Stimulated activated CD4-positive, alpha-beta T cell treated with anti-CD3 and anti-CD28 coated beads, Interleukin-15, amount 100 ng/mL, for 1 hour (primary cell): ENCODE measurements at places on chromosomes 3 and 15.

GRCh38 chr3:124299831-124300230 lies 307.9 kb upstream of the ROPN1 start:
- no peak for DNase-seq

DNA sequence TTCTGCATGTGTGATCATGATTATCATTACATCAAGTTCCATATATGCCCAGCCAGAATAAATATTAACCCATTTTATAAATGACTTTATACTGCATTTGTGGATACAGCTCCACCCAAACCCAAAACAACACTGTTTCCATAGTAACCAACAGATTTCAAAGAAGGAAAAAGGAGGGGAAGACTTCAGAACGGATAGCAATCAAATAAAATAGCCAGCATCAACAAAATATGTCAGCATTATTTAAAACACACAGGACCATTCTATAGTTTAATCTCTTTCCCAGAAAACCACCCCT lies 114.4 kb downstream of the FOXP1 start:
- no peak for DNase-seq

- DNase-seq: peak; percentile 10
Measured at GRCh38 chr3:51434746-51435327, 43.8 kb downstream of the RBM15B start.

DNA sequence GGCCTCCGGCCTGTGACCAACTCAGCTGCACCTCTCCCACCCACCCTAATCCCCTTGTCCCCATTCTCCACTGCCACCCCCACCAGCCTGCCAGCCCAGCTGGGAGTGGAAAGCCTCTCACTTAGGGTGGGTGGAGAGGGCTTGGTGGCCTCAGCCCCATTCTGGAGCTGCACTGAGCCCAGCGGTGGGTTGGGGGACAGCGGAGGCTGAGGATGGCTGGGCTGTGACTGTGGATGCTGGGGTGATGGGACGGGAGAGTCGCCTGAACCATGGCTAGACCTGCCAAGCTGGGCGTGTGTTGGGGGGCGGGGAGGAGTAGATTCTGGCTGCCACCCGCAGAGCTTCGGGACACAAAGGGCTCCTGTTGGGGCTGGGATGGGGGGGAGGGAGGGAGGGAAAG lies 1.8 kb downstream of the CLCN2 start:
- DNase-seq: no peak

DNA sequence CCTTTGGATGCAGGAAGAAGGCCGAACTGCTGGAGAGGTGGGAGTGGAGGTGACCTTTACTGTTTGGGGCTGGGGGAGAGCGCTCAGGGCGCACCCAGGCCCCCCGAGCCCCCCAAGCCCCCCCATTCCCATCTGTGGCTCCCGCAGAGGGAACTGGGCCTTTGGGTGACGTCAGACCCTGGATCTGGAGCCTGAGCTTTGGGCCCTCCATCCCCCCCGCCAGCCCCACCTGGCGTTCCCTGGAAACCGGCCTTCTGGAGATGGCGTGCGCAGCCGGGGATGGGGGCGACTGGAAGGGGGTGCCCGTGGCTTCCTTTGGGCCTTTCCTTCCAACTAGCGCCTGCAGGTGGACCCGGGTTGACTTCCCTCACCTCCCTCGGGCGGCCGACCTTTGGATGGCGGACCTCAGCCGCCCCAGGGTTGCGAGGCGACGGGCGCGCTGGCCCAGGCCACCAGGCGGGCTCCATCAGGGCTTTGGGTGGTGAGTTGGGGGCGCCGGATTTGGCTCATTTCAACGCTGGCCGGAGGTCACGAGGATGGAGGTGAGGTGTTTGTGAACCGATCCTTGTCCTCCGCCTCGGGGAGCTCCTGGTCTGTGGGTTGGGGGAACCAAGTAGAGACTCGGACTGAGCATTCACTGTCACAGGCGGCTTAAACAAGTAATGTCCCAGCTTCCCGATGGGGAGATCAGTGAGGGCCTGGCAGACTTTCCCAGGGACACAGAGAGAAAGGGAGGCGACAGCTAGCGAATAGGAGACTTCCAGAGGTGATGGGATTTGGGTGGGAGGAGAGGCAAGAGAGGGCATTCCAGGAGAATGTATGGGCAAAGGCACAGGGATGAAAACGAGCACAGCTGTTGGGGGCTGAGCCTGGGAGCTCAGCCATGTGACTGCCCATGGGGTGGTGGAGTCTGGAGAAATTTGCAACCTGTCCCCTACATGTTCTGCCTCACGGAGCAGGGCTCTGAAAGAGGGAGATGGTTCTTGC lies 709 bp downstream of the SCAMP5 start:
- DNase-seq: no peak

DNA sequence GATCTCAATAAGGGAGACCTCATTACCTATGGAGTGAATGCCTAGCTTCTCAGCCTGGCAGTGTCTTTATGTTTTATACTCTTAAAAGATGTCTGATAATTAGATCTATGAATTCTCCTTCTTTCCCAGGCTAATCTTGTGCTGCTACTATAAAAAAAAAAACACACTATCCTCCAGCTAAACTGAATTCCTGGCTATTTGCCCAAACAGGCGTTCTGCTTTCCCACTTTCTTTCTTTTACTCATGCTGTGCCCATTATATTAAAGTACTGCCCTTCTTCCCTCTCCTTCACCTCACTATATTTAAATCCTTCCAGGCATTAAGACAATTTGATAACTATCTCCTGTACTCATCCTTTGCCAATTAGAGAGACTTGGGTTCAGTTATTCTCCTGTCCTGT lies 1134.9 kb downstream of the ROBO2 start:
- DNase-seq: no peak

GRCh38 chr15:80500021-80500420 lies 95.8 kb downstream of the ARNT2 start:
- no peak for DNase-seq

- DNase-seq: no peak
Measured at GRCh38 chr3:45371621-45372020, 16.8 kb upstream of the LARS2 start.

DNA sequence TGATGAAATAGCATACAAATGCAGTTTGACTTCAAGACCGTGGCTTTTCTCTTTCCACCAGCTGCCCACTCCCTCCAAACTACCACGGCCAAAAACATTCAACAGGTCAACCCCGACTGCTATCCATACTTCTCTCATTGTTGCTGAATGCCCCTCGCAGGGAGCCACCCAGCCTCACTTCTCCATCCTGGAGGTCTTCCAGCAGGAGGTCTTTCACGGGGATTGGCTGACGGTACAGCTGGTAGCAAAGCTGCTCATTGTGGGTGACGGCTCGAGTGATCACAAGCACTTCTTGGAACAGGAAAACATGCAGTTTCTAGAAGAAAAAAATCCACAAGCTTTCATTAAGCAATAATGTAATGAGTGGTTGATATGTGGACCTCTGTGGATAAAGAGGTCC lies 49.0 kb upstream of the TASOR start:
- no peak for DNase-seq

DNA sequence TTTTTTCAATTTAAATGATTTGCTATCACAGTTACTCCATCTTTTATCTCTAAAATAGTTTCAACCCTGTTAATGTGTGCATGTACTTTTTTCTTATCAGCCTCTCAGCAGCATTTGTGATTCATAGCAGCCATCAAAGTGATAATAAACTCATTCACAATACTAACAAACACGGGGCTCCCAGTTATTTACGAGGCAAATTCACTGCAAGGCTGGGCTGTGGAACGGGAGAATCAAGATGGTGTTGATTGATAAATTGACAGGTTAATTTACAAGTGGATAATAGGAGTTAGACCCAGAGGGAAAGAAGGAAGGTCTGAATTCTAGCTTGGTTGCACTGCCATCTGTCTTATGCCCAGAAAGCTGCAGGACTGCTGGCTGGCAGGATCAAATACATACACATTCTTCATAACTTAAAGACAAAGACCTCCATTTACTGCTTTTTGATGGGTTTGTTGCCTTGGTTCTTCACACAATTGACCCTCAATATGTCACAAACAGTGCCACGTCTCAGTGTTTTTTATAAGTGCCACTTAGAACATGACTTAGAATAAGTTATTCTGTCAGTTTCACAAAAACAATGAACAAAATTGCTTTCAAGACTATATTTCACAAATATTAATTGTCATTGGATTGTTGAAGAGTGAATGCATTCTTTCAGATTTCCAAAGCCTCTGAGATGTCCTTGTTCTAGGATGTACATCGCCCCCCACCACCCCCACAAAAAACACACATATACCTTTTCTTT lies 562.8 kb downstream of the NR2F2 start:
- DNase-seq: no peak

- no peak for DNase-seq
Measured at GRCh38 chr3:16888785-16889607, 4.2 kb downstream of the PLCL2 start.

GRCh38 chr15:40776537-40777141 lies 6.9 kb downstream of the C15orf62 start:
- no peak for DNase-seq

DNA sequence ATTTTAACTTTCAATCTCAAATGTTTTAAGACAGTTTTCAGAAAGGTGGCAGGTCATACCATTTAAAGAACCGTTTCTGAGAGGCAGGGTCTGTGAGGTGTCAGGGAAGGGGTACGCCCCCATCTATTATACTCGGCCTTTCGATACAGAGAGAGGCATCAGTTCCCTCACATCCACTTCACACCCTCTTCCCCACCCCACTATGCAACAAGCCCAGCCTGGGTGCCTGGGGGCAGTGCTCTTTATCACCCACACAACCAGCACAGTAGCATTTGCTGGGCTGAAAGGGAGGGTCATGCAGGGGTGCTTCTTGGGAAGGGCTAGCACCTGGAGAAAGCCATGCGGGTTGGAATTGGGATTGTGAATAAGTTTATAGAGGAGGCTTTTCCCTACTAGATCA lies 56.0 kb upstream of the KCNMB2 start:
- no peak for DNase-seq

DNA sequence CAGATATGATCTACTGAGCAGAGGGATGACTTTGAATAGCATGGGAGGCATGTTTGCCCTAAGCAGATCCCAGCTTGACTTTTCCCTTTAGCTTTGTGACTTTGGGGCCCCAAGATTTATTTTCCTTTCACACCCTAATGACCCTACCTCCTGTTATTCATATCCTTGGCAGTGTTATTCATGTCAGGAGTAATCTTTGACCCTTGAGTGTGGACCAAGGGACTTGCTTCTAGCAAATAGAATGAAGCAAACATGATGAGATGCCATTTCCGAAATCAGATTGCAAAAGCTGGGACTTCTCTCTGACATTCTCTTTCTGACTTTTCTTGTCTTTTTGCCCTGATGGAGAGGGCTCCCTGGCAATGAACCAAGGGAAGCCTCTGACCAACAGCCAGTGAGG lies 415.4 kb upstream of the PROK2 start:
- DNase-seq: no peak

DNA sequence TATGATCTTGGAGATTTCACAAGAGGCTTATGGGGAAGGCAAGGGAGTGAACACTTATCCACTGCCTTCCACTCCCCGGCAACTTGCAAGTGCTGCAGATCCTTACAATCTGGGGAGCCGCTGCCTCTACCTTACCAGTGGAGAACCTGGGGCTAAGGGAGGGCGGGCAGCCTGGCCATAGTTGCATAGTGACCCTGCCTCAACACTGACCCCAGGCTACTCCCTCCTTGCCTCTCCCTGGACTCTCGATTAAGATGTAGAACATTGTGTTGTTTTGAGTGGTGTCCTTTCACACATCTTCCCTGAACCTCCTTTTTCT lies 30.6 kb downstream of the SLC6A11 start:
- DNase-seq: no peak

- DNase-seq: no peak
Measured at GRCh38 chr3:108830991-108831614, 8.5 kb downstream of the TRAT1 start.

- DNase-seq: no peak
Measured at GRCh38 chr15:52336529-52336928, 40.9 kb upstream of the MYO5C start.
